ENCODE measurements at places on chromosomes 5 and 9.

DNA sequence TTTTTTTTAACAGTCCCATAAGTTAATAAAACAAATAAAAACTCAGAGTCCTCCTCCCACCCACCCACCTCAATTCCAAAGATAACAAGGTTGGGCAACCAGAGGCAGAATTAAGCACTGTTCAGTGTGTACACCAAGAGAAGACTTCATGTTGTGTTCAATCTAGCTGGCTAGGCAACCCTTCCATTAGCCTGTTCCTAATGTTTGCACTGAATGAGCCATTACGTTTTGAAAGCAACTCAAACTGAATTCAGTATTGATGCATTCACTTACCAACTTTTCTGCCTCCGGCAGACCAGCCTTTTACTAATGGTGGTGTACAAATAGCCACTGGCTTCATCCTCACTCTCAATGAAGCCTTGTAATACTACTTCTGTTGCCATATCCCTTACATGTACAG lies 47.5 kb downstream of the PBX3 start:
- DNase-seq, result peak; percentile 90

- DNase-seq, result no peak
Observed at GRCh38 chr9:70801181-70801829, 320.1 kb downstream of the TRPM3 start.

- peak; percentile 65 for DNase-seq
Observed at GRCh38 chr5:45507178-45507577, 189.0 kb downstream of the HCN1 start.

DNA sequence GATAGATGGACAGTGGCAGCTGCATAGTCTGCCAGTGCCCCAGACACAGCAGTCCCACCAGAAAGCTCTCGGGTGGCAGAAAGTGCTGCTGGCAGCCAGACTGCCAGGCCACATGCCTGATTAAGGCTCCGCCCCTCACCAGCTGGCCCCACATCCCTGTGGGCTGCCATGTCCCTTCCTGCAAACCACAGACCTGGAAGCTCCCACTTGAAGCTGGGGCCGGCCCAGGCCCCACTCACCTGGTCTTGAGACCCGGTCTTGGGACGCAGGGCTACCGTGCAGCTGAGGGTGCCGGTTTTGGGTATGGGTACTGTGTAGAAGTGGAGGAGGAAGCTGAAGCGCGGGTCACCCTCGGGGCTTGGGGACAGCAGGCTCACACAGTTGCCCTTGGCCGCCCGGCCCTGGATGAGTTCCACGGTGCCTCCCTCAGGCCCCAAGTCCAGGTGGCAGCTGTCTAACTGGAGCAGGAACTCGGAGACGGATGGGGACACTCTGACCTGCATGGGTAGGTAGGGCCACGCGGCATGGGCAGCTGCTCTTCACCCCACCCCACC lies 15.3 kb downstream of the FPGS start:
- no peak for DNase-seq
